ENCODE measurements at places on chromosomes 4 and X. TPM values are rescaled to one million over a fixed set of nuclear protein-coding genes. Genes with fewer than 3 reads are reported as not detected.

Gene TSPAN7
- total RNA-seq = 6.6 TPM

Gene SYN1
- 0.60 TPM for total RNA-seq

Gene PDCL2
- total RNA-seq = not detected

Gene DACH2
- total RNA-seq = 0.24 TPM

Gene CXCL10
- total RNA-seq = 1.7 TPM

Gene GLRA2
- not detected for total RNA-seq

Gene SMR3B
- not detected for total RNA-seq

Gene HSFX2
- not detected for total RNA-seq

Gene CTAG2
- not detected for total RNA-seq

Data from pancreas (tissue), 10 donors.